Astrocyte (in vitro differentiated cells and primary cell): ENCODE measurements at places on chromosomes 7 and 10. TPM values are rescaled to one million over a fixed set of nuclear protein-coding genes. Genes with fewer than 3 reads are reported as not detected.

EEPD1 gene
- total RNA-seq: 4.9 and 5.4 TPM in 2 replicates

SLC18A3 gene
- 1.0 and 4.6 TPM in 2 replicates for total RNA-seq

DLG5 gene
- 55.2 and 58.4 TPM in 2 replicates for total RNA-seq

TEX47 gene
- total RNA-seq: not detected in 2 replicates

RPEL1 gene
- total RNA-seq: not detected in 2 replicates
